ENCODE measurements at places on chromosomes 2 and 18.

GRCh38 chr2:103010751-103011150 lies 248.9 kb downstream of the TMEM182 start:
- DNase-seq = no peak

GRCh38 chr2:231130336-231131056 lies 5.7 kb upstream of the HTR2B start:
- DNase-seq = no peak

DNA sequence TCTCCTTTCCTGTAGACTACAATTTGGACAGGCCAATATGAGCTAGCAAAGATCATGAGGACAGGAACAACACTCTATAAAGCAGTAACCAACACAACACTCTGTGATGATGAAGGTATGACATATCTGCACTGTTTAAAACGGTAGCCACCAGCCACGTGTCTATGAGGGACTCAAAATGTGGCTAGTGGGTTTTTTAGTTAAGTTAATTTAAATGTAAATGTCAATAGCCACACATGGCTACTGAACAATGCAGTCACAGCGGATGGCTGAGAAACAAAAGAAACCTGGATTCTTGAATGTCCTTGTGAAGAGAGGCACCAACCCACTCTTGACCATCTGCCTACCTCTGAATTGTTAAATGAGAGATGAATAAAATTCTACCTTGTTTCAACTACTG lies 33.9 kb downstream of the FANCL start:
- DNase-seq = no peak

GRCh38 chr2:240139011-240139441 lies 1.4 kb downstream of the OTOS start:
- DNase-seq = no peak

DNA sequence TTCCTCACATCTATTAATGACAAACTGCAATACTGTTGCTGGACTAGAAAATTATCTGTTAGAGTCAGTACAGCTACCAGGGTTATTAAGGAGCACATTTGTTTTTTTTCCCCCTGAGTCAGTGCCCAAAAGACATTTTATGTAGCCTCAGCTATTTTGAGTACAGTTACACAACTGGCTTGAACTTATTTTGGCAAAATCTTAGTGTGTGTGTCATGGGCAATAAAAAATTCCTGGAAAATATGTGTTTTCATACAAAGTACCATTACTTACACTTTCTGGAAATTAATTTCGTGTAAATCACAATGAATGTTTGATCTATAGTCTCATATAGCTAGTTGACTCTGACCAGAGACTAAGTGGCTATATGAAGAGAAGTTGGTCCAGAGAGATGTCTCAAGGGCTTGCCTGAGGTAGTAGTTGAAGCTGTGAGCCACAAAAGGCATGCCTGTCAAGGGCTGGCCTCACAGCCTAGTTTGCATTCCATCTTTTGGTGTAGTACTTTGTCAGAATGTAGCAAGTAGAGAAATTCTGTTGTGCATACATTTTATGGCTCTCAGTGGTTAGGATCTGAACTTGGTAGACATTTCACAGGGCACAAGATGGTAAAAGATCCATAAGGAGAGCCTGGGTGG lies 283.4 kb downstream of the MTX2 start:
- no peak for DNase-seq

GRCh38 chr2:149652526-149652925 lies 65.0 kb upstream of the MMADHC start:
- no peak for DNase-seq

DNA sequence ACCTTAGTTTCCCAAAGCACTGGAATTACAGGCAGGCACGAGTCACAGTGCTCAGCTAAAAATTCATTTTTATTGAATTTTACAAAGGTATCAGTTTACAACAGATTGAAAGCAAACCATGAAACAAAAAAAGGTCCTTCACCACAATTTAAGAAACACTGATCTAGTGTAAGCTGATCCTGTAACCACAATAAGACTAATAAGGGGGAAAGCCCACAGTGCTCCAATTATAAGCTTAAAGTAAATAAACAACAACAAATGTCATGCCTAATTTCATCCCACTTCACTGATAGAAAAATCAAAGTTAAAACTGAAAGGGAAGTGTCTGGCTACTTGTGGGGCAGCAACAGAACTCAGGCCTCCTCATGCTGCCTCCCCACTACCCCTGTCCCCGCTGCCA lies 49.2 kb downstream of the ICA1L start:
- no peak for DNase-seq

DNA sequence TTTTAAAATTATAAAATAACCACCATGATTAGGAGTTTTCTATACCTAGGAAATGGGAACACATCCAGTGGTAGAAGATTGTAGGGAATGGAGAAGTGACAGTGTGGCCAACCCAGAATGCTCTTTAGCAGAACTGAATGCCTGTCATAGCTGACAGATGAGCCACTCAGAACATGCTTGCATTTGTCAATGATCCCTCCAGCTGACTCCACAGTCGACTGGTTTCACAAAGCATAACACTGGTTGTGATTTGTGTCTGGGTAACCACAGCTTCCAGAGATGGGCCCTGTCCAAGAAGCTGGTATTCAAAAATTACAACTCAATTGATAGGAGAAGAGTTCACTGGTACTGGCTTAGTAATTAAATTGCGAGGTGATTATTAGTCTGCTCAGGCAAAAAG lies 9.0 kb upstream of the CTIF start:
- no peak for DNase-seq

- DNase-seq = no peak
Observed at GRCh38 chr18:4231260-4231659, 223.8 kb downstream of the DLGAP1 start.

DNA sequence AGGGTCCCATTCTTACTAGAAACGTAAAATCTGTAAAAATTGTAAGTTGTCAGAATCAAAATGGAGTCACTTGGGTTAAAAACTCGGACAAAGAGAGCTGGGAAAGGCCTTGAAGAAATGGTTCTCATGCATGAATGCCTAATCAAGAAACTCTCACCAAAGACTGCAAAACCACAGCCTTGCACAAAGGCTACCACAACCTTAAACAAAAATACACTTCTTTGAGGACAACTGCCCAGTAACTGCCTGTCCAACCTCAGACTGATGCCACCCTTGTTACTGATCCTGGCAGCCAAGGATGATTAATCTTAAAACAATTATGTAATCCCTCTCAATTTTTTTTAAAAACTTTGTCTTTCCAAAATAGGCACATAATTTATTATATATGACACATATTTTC lies 299.3 kb downstream of the CCDC85A start:
- DNase-seq = no peak

DNA sequence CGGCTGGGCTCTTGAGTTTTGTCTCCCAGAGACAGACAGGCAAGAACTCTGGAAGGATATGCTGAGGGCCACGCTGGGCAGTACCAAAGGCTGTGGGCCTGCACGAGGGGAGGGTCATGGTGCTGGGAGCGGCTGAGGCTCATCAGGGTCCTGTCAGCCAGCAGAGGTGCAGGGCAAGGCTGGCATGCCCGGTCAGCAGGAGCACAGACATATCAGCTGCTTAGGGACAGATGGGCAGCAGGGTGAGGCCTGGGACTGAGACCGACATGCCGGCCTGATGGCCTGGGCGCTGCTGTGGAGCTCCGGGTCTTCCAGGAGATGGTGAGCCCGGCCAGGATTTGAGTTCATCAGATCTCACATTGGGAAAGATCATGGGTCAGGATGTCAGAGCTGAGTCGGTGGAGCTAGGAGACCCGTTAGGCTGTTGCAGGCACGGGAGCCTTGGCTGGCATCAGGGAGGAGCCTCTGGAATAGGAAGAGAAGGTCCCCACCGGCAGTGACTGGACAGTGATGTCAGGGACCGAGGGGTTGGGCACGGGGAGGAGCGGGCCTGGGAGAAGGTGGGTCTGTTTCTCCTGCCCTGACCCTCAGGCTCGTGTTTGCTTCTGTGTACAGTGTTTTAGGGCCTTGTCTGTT lies 18.8 kb downstream of the CNDP2 start:
- no peak for DNase-seq

DNA sequence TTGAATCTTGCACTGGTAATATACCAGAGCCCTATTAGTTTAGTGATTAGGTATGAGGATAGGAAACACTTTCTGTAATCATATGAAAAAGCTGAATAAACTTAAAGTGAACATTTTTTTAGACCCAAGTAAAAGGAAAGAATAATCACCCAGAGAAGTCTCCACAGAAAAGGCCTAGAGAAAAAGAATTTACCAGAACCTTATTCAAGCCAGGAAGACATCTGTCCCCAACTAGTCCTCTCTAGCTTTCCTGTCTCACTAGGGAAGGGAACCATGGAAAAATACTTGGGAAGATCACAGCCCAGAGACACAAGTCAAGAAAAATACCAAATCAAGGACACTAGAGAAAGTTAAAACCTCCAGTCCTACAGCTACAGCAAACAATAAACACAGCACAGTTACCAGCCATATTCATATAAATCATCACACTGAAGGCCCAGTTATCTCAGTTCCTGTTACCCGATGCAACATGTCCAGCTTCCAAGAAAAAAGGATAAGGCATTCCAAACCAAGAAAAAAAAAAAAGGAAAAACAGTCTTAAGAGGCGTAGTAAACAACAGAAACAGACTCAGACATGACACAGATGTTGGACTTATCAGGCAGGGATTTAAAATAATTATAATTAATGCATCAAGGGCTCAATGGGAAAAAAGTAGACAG lies 461.5 kb downstream of the IRS1 start:
- DNase-seq = no peak

DNA sequence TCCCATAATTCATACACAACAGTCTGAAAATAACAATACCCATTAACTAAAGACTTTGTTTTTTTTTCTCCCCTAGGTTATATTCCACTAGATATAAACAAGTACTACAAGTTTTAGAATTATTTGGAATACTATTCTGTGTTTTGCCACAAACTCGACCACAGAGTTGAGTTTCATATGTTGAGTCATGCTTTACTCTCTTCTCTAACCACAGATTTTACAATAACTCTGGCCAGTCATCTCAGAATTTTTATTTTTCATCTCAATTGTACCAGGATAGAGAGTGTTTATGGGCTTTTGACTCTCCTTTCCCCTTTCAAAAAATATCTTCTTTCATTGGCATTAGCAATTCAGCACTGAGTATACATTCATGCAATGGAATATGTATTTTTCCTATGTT lies 348.7 kb upstream of the GALNT5 start:
- no peak for DNase-seq

DNA sequence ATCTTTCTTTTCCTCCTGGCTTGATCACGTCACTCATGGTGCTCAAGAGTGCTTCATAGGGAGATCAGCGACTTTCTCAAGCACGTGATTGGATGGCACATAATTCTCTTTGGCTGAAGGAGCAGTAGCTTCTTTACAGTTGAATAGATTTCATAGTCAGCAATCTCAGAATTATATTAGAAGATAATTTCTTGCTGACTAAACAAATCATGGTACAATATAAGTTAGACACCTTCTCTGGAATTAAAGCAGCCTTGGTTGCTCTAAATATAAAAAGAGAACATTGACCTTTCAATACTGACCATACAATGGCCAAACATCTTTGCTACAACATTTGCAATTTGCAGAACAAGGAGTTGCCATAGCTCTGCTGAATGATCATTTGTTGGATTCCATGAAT lies 238.5 kb upstream of the CHST9 start:
- no peak for DNase-seq

- no peak for DNase-seq
Observed at GRCh38 chr2:37886745-37887144, 38.3 kb upstream of the RMDN2 start.

GRCh38 chr2:157810037-157810436 lies 66.1 kb downstream of the ACVR1 start:
- no peak for DNase-seq

- DNase-seq = no peak
Observed at GRCh38 chr18:50287028-50287440, 458 bp downstream of the CXXC1 start.

DNA sequence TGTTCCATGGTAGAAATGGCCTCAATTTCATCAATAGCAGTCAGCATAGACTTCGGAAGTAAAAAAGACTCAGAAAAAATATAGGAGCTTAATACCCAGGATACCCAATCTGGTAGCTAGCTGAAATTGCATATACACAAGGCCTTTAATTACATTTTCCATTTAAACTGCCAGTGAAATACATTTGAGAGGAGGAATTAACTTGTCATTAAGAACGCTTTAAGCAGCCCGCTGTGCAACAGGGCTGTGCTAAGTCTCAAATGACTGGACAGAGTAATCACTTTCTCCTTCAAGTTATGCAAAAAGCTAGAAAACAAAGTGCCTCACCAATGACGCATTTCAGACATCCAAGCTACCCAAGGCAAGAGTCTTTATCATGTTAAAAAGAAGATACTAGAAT lies 558.8 kb downstream of the MBD2 start:
- no peak for DNase-seq

GRCh38 chr2:235527806-235528469 lies 34.1 kb downstream of the AGAP1 start:
- DNase-seq = no peak

GRCh38 chr2:234249873-234250272 lies 199.4 kb downstream of the SPP2 start:
- DNase-seq = no peak

GRCh38 chr2:3778851-3779495 lies 75.6 kb downstream of the DCDC2C start:
- no peak for DNase-seq

DNA sequence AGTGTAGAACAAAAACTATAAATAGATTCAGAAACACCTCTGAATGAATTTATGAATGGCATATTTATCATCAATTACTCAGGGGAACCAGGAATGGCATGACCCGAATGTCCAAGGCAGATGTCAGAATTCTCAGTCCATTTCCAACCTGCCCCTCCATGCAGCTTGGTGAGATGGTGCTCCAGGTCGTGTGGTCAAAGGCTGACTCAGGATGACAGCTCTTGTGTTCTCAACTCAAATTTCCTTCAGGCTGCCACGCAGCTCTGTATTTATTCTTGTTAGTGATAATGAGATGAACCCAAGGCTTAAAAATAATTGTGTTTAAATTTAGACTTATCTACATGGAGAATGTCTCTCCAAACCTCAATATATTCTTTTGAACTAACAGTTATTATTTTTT lies 146.9 kb downstream of the METTL4 start:
- DNase-seq = no peak

DNA sequence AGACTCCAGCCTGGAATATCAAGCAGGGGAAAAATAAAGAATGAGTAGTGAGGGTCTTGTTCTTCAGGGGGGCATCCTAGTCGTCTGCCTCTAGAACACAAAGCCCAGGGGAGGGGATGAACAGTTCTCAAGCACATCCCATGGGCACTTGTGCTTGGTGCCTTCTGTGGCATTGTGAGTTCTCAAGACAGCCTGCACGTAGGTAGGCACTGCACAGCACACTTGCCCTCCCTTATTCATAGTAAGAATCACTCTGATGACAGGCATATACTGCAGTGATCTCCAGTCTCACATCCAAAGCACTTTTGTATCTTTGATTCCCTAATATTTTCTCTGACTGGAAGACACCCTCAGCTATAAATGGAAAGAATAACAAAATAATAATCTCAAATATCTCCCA lies 104.7 kb upstream of the CNGA3 start:
- DNase-seq = no peak

- no peak for DNase-seq
Observed at GRCh38 chr2:121386707-121387106, 101.7 kb upstream of the TFCP2L1 start.

Measured in AML-193 (cell line).